Melanocyte of skin (primary cell): ENCODE measurements at places on chromosomes 7 and 10. TPM values are rescaled to one million over a fixed set of nuclear protein-coding genes. Genes with fewer than 3 reads are reported as not detected.

Gene UCN3
- not detected in 2 replicates for total RNA-seq

Gene EGFR
- total RNA-seq = 2.8 and 5.5 TPM in 2 replicates

Gene DNAH11
- under 0.01 TPM in 1 of 2 replicates, not detected in the other for total RNA-seq

Gene KNDC1
- 0.36 and 1.0 TPM in 2 replicates for total RNA-seq

Gene CTNNA3
- total RNA-seq = not detected in 2 replicates

Gene NUTM2E
- under 0.01 TPM in 1 of 2 replicates, not detected in the other for total RNA-seq

Gene SPOCK2
- total RNA-seq = 0.33 and 0.77 TPM in 2 replicates

Gene UFSP1
- total RNA-seq = 5.2 and 11.3 TPM in 2 replicates

Gene MKI67
- 13.8 and 20.3 TPM in 2 replicates for total RNA-seq

Gene ANXA8
- not detected in 2 replicates for total RNA-seq

Gene TMEM130
- total RNA-seq = not detected in 2 replicates

Gene CALY
- not detected in 2 replicates for total RNA-seq

Gene CELF2
- total RNA-seq = 145 and 179 TPM in 2 replicates

Gene UNC5B
- under 0.01 and 0.36 TPM in 2 replicates for total RNA-seq

Gene GIMAP1
- not detected in 2 replicates for total RNA-seq

Gene ETV1
- total RNA-seq = 16.0 and 32.1 TPM in 2 replicates

Gene IL6
- total RNA-seq = 14.5 and 45.1 TPM in 2 replicates

Gene IFRD1
- 21.7 and 34.5 TPM in 2 replicates for total RNA-seq

Gene MMRN2
- total RNA-seq = 0.15 and 1.00 TPM in 2 replicates

Gene TEX47
- not detected in 2 replicates for total RNA-seq

Gene PALS2
- total RNA-seq = 3.1 and 11.6 TPM in 2 replicates

Gene AKR1D1
- not detected in 2 replicates for total RNA-seq

Gene VGF
- 2.5 and 8.3 TPM in 2 replicates for total RNA-seq

Gene TRIM50
- total RNA-seq = not detected in 2 replicates

Gene CHCHD2
- total RNA-seq = 373 and 382 TPM in 2 replicates

Gene MACROH2A2
- 0.69 and 2.9 TPM in 2 replicates for total RNA-seq

Gene LLCFC1
- not detected in 2 replicates for total RNA-seq

Gene ADRB1
- total RNA-seq = not detected in 2 replicates

Gene TRIP6
- total RNA-seq = 94.7 and 102 TPM in 2 replicates

Gene SLC26A3
- total RNA-seq = not detected in 2 replicates

Gene SSC4D
- total RNA-seq = 0.33 and 0.93 TPM in 2 replicates

Gene FRMD4A
- 26.8 and 48.3 TPM in 2 replicates for total RNA-seq

Gene PLXNA4
- under 0.01 TPM in 2 replicates for total RNA-seq

Gene GARIN1A
- total RNA-seq = 1.00 and 1.1 TPM in 2 replicates

Gene PPP1R17
- total RNA-seq = not detected in 2 replicates

Gene CAMK2B
- total RNA-seq = not detected in 2 replicates

Gene CTAGE4
- under 0.01 TPM in 1 of 2 replicates, not detected in the other for total RNA-seq

Gene CXCL12
- total RNA-seq = 6.0 and 6.5 TPM in 2 replicates

Gene DRGX
- total RNA-seq = not detected in 2 replicates

Gene CALML5
- not detected in 2 replicates for total RNA-seq

Gene TWIST1
- 1.5 TPM in 1 of 2 replicates, not detected in the other for total RNA-seq

Gene ARHGEF5
- total RNA-seq = 3.8 and 6.5 TPM in 2 replicates

Gene GET4
- 17.9 and 18.0 TPM in 2 replicates for total RNA-seq

Gene C10orf105
- not detected in 2 replicates for total RNA-seq

Gene LFNG
- total RNA-seq = 1.5 and 5.2 TPM in 2 replicates

Gene PMPCB
- 59.9 and 77.8 TPM in 2 replicates for total RNA-seq

Gene PNLIPRP1
- total RNA-seq = not detected in 2 replicates

Gene PDE6C
- total RNA-seq = not detected in 2 replicates

Gene PLAC9
- total RNA-seq = 0.67 and 4.2 TPM in 2 replicates

Gene CRHR2
- not detected in 2 replicates for total RNA-seq

Gene KLF14
- under 0.01 TPM in 1 of 2 replicates, not detected in the other for total RNA-seq

Gene MBL2
- under 0.01 and 0.15 TPM in 2 replicates for total RNA-seq

Gene PTPRZ1
- 3.5 and 5.0 TPM in 2 replicates for total RNA-seq

Gene RET
- 0.33 and 0.46 TPM in 2 replicates for total RNA-seq
